ENCODE measurements at places on chromosomes 13 and 19.

DNA sequence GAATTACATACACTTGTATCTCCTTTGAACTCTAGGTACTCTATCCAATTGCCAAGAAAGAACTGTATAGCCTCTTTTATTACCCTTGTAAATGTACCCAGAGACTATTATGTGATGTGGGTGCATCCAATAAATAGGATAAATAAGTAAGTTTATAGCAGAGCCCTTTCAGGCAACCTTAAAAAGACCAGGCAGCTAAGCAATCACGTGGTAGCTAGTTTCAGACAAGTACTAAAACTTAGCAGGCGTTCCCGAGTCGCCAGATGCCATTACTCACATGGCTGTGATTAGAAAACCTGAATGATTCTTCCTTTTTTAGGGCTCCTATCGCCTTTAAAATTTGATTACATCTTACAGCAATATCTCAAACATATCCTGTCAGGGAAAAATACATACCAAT is 1303.0 kb downstream of the EFNB2 start:
- DNase-seq = no peak

GRCh38 chr19:39052846-39053245 is 20.5 kb upstream of the FBXO27 start:
- DNase-seq = no peak

GRCh38 chr13:61463024-61463423 is 47.4 kb upstream of the PCDH20 start:
- no peak for DNase-seq

- DNase-seq = no peak
Observed at GRCh38 chr13:64078025-64078424, 2662.4 kb upstream of the PCDH20 start.

- no peak for DNase-seq
Observed at GRCh38 chr19:51138549-51138979, 3.5 kb upstream of the SIGLEC7 start.

- no peak for DNase-seq
Observed at GRCh38 chr19:13092606-13093235, 9.9 kb downstream of the LYL1 start.

DNA sequence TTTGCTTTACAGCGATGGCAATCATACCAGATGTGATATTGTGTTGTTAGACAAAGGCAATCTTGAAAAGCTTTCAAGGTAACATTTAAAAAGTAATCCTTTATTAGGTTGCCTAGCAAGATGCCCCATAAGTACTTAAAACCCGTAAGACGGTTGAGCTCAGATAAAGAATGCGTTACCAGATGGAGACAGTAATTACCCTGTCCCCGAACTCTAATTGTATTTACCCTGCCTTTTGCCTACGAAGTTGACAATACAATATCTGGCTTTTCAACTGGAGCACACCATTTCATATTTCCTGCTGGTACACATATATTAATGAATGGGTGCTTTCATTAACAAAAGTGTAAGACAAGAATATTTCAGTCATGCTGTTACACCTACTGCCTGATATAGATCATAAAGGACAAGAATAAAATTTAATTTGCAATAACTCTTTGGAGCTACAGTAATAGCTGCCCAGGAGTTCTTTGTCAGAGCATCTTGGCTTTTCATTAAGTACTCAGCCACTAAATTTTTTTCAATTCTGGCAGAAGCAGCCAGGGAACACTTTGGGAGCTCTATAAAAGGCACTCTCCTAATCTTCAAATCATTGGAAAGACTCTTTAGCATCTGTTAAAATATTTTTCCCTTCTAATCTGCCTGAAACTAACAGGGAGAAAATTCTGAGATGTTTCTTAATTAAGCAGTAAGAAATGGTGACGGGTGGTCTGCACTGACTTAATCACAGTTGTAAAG is 63.8 kb downstream of the DCT start:
- DNase-seq = no peak

DNA sequence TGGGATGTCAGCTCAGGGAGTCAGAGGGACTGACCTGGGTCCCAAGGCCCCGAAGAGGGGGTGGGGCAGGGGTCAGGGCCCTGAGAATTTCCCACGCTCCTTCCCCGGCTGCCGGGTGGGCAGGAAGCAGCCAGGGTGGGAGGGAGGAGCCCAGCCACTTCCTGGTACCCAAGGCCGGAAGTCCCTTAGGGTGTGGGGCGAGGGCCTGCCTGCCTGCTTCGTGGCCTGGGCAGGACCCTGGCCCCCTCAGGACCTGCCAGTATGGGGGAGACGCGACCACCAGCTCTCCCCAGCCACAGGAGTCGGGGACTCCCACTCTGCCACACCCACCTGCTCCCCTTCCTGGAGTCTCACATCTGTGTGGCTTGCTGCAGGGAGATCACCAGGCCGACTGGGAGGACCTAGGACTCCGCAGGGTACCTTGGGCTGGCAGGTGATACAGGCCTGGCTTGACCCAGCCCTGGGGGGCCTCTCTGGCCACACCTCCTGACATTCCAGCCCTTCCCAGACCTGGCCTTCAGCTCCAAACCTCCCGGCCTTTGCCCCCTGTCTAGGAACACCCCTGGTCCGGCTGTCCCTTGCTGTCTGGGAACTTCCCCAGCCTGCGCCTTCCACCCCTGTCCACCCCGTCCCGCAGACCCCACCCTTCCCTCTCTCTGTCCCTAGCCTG is 9.8 kb upstream of the CIRBP start:
- no peak for DNase-seq

GRCh38 chr13:31090961-31091624 is 70.6 kb downstream of the HSPH1 start:
- DNase-seq = no peak

- peak; percentile 73 for DNase-seq
Observed at GRCh38 chr19:32976223-32976805, 4.3 kb downstream of the FAAP24 start.

DNA sequence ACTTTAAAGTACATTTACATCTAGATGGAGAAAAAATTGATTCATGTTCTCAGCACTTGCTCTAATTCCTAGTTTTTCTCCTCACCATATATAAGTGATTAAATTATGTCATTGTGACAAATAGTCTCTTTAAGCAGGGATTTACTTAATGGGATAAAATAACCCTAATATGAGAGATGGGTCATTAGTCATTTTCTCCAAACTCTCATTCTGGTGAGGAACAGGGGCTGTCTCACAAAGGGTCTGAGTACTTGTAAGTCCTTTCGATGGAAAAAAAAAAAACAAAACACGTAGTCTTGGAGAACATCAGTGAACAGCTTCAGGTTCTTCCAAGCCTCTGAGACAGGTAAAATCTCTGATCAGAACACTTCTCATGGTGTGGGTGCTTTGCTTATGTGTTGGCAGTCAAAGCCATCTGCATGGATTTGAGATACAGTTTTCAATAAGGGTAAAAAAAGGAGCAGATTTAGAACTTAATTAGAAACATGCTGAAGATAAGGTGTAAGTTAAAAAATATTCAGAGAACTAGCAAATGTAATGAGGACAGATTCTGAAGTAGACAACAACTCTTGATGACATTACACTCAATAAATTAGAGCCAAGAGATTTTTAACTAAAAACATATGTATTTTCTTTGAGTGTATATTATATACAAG is 1668.9 kb upstream of the MIR17HG start:
- DNase-seq = no peak

GRCh38 chr19:12891553-12892021 is 627 bp downstream of the GCDH start:
- no peak for DNase-seq

DNA sequence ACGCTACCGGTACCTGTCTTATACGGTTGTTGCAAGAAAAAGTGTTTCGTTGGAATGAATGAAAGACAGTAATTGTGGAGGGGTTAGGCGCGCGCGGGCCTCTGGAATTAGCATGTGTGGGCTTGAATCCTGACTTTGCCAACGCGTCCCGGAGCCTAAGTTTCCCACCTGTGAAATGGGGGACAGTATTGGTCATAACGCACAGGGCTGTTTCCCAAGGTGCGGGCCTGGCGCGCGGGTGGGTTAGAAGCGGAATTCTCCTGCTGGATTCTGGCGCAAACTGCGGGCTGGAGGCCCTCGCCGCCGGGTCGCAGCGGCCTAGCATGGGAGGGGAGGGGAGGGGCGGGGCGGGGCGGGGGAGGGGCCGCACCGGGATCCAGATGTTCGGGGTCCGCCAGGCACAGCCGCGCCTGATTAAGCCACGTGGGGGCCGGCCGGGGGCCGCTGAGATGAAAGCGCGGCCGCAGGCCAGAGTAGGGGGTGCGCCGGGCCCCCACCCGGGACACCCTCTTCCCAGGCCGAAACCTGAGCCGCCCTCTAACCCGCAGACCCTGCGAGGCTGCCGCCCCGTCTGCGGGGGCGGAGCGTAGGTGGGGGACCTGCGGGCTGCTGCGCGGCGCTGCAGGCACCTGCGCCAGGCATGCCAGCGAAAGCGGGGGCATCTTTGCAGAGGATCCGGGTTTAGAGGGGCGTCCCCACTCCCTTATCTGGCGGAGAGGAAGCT is 1.2 kb upstream of the TMEM59L start:
- DNase-seq = no peak

- no peak for DNase-seq
Observed at GRCh38 chr13:44302940-44303575, 70.6 kb upstream of the SERP2 start.

Measured in mesothelial cell of epicardium (in vitro differentiated cells).